Right cardiac atrium (tissue), 5 donors: ENCODE measurements at places on chromosomes 5 and 9. TPM values are rescaled to one million over a fixed set of nuclear protein-coding genes. Genes with fewer than 3 reads are reported as not detected.
A peak's percentile ranks its signal among the peaks of the same experiment; 100 is the strongest.

GRCh38 chr5:2387634-2388325 is 363.7 kb downstream of the IRX2 start:
- DNase-seq = peak; percentile 40

- DNase-seq = peak; percentile 15
These were observed 852 bp downstream of the ZNF354C start for GRCh38 chr5:179061025-179061424.

DNA sequence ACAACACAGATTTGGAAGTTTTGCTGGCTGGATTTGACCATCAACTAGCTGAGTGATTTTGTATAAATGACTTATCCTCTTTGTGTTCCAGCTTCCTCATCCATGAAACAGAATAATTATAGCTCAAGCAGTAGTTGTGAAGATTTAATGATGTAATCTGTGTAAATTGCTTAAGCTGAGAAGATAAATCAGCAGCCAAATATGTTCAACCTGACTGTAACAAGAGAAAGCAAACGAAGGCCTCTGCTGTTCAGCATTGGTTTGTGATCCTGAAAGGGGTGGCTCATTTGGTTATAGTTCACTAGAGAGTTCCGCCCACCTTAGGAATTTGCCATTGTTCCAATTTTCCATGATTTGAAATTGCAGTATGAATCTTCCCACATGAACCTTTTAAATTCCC is 75.7 kb upstream of the CCDC112 start:
- no peak for DNase-seq

GRCh38 chr9:99294850-99295461 is 72.9 kb downstream of the SEC61B start:
- DNase-seq = no peak

- DNase-seq = no peak
These were observed 243.0 kb upstream of the PTGER4 start for GRCh38 chr5:40436535-40437237.

DNA sequence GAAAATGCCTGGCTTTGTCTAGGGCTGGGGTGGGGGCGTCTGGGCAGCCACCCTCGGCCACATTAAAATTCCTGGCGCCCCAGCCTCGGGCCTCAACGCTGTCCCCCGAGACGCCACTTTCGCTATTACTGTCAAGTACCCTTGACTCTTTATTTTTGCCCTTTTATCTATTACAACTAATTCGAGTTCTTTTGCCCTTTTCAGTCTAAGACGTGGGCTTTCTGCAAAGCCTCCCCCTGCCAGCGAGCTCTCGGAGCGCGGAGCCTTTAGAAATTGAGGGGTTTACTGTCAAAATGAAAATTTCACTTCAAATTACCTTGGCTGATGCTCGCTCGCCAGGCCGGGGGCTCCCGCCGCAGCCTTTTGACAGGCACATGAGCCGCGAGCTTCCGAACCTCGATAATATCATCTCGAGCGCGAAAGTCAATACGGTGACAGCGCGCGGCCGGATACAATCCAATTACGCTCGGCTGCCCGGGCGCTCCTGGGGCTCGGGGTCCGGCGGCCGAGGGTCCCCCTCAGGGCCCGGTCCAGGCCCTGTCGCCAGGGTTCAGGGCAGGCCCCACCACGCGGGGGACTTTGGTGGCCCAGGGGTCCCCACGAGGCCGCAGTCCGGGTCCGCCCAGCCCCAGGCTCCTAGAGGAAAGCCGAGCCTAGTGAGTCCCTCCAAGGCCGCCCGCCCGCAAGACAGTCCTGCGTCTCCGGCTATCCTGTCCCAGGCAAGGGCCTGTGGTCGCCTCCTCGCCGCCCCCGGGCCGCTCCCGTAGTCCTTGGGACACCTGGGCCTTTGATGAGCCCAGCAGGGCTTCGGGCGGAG is 6.7 kb downstream of the IRX4 start:
- DNase-seq = no peak

DNA sequence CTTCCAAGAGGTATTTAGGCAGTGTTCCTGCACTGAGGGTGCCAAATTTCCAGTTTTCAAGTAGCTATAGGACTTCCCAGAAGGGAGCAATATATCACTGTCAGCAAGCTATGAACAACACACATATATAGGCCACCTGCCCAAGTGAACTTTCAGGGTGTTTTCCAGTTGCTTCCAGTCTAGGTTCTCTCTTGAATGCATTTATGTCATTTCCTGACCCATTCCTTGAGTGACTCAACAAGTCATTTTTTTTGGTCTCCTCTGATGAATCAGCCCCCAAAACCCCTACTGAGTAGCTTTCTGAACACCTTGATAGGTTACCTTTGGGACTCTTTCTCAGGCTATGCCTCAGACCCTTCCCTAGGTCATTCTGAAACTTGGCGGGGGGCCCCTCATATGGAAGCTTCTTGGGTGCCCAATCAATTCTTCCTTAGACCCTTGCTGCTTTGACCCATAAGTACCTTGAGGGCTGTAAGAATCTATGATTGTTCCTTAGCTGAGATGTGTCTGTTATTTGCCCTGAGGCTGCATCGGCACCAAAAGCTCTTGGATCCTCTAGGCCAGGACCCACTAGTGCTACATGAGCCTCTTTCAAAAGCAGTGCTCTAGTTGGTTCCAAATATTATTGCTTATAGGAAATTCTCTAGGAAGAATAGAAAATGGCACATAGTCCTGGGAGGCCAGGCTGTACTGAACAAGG is 12.4 kb downstream of the DNAJB5 start:
- no peak for DNase-seq

GRCh38 chr9:112047538-112048066 is 127.5 kb downstream of the SUSD1 start:
- DNase-seq = no peak

- no peak for DNase-seq
These were observed 34.0 kb downstream of the GAPVD1 start for GRCh38 chr9:125295657-125296056.

- no peak for DNase-seq
These were observed 1.8 kb downstream of the ZFAND5 start for GRCh38 chr9:72363236-72363635.

- no peak for DNase-seq
These were observed 197.9 kb downstream of the EPB41L4A start for GRCh38 chr5:112221128-112221527.

DNA sequence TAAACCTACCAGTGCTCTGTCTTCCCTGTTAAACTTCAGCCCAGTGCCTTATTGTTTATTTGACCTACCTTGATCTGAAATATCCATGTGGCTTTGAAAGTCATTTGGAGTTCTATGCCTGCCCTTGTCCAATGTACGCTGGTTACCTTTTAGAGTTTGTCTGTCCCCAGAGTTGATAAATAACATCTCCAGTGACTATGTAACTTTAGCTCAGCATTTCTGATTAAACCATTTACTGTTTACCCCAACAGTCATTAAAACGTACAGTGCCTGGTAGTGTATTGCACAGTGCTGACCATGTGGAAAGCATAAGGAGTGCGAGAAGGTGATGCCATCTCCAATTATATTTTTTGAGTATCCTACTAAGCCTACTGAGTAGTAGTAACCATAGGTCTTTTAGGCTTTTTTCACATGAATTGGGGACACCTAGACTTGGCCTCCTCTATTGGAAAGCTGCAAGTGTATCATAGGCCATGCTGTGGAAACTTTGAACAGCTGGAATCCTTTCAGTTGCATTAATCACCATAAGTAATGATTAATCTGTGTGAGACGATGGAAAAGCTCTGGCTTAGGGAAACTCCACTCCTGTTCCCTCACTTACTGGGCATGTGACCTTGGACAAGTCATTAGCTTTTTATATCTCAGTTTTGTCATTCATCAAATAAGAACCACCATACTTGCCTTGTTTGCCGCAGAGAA is 93.5 kb downstream of the MAST4 start:
- DNase-seq = no peak

GRCh38 chr9:136219276-136219675 is 14.3 kb upstream of the LHX3 start:
- DNase-seq = no peak

GRCh38 chr9:72808446-72808768 is 144.4 kb downstream of the ALDH1A1 start:
- no peak for DNase-seq

- DNase-seq = no peak
These were observed 59.2 kb downstream of the CCDC192 start for GRCh38 chr5:127762412-127762811.

- no peak for DNase-seq
These were observed 69.4 kb downstream of the IQGAP2 start for GRCh38 chr5:76472335-76473008.

DNA sequence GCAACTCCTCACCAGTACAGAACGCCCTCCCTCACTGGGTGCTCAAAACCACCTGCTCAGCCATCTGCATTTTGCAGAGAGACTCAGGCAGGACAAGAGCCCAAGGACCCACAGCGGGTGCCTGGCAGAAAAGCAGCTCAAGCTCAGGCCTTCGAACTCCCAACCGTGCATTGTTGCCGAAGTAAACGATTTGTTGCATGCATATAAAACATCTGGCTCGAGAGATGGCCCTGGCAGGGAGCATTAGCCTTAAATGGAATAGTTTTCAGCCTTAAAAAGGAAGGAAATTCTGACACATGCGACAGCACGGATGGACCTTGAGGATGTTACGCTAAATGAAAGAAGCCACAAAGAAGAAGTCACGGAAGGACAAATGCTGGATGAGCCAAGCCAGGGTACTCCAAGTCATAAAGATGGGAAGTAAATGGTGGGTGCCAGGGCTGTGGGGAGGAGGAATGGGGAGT is 160.4 kb upstream of the PHYKPL start:
- peak; percentile 24 for DNase-seq

GRCh38 chr9:68759981-68760673 is 55.1 kb downstream of the PIP5K1B start:
- no peak for DNase-seq

- DNase-seq = no peak
These were observed 13.8 kb downstream of the PROP1 start for GRCh38 chr5:177982072-177982727.

- DNase-seq = peak; percentile 76
These were observed 211.3 kb upstream of the IRX4 start for GRCh38 chr5:2093859-2094615.

DNA sequence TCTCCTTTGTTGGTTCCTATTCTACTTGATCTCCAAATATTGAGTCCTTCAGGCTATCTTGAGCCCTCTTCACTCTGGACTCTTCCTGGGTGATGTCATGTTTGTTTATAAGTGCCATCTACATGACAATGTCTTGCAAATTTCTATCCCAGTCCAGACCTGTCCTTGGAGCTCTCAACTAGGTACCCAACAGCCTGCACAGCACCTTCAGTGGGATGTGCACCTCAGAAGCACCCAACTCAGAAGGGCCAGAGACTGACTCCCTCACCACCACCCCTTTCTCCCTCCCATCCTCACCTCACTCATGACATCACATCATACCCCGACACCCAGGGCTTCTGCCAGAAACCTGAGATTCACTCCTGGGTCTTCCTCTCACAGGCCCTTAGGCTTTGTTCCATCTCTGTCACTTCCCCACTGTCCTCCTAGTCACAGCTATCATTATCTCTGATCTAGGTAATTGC is 14.4 kb downstream of the TXN start:
- DNase-seq = no peak

- DNase-seq = no peak
These were observed 117.9 kb downstream of the MELK start for GRCh38 chr9:36690412-36691168.

GRCh38 chr5:156322666-156323065 is 4.3 kb upstream of the SGCD start:
- DNase-seq = no peak

DNA sequence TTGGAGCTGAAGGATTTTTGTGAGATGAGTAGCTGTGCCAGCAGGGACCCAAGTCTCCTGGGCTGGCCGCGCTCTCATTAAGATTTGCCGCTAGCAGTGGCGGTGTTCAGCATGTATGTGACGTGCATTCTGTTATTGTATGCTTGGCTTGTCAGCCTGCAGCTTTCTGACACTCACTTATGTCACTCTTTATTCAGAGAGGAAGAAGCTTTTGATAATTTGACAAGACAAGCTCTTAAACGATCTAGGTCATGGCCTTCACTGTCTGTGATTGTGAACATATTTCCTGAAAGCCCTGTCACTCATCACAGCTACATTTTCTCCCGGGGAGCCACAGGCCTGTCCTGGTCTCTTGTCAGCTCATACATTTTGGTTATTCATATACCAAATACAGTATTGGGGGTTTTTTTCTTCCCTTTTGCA is 98.2 kb upstream of the GRHPR start:
- DNase-seq = no peak

DNA sequence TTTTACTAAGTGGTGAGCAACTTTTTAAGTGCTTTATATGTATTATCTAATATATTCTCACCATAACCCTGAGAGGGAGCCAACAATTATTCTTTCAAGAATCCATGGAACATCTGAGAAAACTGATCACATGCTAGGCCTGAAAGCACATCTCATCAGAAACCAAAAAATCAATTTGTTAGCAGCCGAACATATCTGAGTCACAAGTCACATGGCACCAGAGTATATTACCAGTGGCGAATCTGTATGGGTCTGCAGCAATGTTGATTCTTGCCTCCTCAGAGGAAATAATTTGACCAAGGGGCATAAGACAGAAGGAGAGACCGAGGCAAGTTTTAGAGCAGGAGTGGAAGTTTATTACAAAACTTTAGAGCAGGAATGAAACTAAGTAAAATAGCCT is 25.3 kb upstream of the SIL1 start:
- DNase-seq = no peak

- peak; percentile 70 for DNase-seq
These were observed 240.5 kb downstream of the CETN3 start for GRCh38 chr5:90169078-90169477.

DNA sequence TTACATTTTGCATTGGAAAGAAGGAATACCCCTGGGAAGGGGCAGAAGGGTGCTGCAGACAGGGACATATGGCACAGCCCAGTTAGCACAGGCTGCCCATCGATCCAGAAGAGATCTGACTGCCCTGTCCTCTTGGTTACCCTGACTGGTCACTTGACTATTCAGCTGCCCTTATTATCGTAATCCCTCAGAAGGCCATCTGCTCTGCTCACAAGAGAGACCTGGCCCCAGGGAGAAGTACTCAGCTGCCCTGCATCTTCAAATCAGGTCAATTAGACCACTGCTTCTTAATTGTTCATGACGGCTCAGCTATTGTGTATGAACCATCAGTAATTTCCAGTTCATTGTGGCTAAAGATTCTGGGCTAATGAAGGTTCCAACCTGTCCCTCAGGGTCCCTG is 345.0 kb downstream of the TLE1 start:
- no peak for DNase-seq

IFNA6 gene
- not detected for total RNA-seq

CFAP77 gene
- 6.0 TPM for total RNA-seq

MAP1B gene
- 89.9 TPM for total RNA-seq

FRMD3 gene
- 53.0 TPM for total RNA-seq

FOXD4 gene
- total RNA-seq = 0.20 TPM

ZNF79 gene
- 7.4 TPM for total RNA-seq

NUTM2G gene
- total RNA-seq = not detected

ANXA6 gene
- 220 TPM for total RNA-seq

RANBP17 gene
- 5.7 TPM for total RNA-seq

SH3PXD2B gene
- 9.8 TPM for total RNA-seq

SHOC1 gene
- total RNA-seq = not detected

IFNA13 gene
- not detected for total RNA-seq

SPRY4 gene
- 14.1 TPM for total RNA-seq

FKTN gene
- 11.2 TPM for total RNA-seq

ZNF367 gene
- total RNA-seq = 1.7 TPM

PGGT1B gene
- 25.5 TPM for total RNA-seq

IL9 gene
- not detected for total RNA-seq

ZFR gene
- 58.7 TPM for total RNA-seq

TSSK1B gene
- total RNA-seq = not detected

IFNE gene
- not detected for total RNA-seq
